NK-92 treated with Interleukin-12 subunit alpha and Interleukin-12 subunit beta, amount 100 ng/mL, for 24 hours (cell line): ENCODE measurements at places on chromosomes 12 and 14.
A peak's percentile ranks its signal among the peaks of the same experiment; 100 is the strongest.

DNA sequence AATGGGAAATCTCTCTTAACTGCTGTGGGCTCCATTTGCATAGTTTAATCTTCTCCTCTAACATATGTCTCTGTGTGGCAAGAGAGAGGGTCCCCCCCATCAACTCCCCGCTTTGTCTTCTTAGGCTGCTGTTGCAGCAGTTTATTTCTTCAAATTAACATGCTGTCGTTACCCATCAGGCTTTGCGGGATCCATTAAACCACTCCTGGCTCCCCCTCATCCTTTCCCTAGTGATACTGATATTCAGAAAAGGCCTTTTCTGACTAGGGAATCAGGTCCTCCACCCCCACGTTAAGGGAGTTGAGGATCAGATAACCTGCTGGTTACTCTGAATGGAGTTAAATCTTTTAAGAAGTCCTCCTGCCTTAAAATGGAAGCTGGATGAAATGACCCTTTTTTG lies 15.2 kb downstream of the GPR84 start:
- DNase-seq: no peak

DNA sequence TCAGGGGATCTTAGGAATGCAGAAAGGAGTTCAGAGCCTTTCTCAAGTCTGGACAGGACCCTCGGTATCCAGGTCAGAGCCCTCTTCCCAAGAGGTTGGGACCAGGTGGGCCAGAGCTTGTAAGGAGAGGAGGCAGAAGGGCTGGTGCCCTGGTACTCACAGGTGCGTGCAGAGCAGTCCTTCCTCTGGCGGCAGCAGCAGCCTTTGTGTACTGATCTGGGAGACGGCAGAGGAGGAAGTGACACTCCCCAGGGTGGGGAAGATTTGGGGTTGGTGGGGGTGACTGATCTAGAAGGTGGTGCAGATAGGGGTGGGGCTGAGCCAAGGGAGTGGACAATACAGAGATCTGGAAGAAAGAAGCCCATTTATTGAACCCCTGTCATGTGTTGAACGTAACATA lies at the start of gene ITGB7:
ITGB7 (minus strand) TSS at position 210 of the 400 bp plus-strand sequence. CDS start 6,808 bp downstream, outside the sequence.
- peak; percentile 67 for DNase-seq

DNA sequence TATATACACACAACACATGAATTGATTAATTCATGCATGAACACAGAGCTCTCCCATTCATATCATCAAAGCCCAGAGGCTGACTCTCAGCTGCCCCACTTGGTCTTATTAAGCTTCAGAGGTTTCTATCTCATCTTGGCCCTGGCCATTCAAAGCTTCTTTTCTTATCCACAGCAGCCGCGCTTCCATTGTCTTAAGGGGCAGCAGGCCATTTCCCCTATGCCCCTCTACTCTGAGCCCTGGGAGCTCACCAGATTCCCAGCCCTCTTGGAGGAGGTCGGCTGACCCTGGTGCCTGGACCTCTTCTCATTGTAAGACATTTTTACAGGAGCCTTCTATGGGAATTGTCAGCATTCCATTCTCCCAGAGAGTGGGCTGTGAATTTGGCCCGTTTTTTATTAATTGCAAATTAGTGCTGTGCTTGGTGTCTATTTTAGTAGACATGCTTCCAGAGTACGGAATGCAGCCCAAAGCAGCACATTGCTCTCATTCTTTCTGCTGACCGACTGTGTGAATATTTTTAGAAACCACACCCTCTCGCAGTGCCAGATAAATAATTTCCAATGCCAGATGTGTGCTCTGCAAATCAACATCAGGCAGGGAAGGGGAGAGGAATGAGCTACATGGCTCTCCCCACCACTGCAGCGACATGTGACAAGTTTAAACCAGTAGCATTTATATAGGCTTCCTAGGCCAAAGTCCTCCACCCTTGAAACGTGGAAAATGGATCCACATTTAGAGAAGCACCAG lies 58.5 kb downstream of the NUAK1 start:
- DNase-seq: no peak

- DNase-seq: no peak
Observed at GRCh38 chr14:36069535-36069900, 107.0 kb downstream of the PTCSC3 start.

DNA sequence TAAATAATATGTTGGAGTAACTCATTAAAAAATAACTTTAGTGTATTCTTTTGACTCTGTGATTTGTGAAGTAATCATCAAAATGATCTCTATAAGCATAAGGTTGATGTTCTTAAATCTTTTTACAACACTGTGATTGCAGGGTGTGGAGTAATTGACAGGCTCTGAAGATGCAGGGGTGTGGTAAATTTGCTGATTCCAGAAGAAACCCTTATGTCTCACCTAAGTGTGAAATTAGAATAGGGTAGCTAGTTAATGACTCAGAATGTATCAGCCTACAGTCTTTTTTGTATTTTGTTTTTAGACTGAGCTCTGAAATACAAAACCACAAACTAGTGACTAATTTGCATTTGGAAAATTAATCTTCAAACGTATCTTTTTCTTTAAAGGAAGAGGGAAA lies 5.9 kb downstream of the PRPF39 start:
- DNase-seq: no peak

DNA sequence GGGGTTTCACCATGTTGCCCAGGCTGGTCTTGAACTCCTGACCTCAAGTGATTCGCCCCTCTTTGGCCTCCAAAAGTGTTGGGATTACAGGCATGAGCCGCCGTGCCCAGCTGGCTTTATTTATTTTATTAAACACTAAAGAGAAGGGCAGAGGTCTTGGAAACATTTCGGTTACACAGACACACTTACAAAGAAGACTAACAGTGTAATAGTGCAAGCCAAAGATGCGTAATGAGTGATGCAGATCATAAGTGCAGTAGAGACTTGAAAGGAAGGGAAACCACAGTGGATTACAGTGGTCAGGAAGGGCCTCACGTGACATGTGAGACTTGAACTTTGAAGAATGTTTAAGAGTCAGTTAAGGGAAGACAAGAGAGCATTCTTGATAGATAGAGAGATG lies 33.9 kb upstream of the CDK17 start:
- no peak for DNase-seq

- DNase-seq: no peak
Observed at GRCh38 chr14:47150267-47150666, 498.7 kb upstream of the RPL10L start.

GRCh38 chr14:91281346-91281745 lies 36.8 kb upstream of the GPR68 start:
- no peak for DNase-seq

DNA sequence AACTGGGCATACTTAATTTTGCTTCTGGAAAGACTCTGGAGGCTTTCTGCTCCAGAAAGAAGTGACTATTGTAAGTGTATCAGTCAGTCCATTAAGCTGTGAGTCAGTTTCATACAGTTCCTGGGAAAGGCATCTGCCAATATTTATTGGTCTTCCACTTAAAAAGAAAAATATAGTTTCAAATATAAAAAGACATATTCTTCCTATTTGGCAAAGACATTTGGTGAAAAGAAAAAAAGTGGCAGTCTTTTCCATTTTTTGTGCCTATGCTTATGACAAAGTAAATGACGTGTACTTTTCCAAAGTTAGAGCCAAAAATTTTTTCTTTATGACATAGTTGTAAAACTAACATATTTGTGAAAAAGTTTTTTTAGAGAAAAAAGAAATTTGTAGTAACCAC lies 12.3 kb downstream of the TMEM30B start:
- DNase-seq: no peak

DNA sequence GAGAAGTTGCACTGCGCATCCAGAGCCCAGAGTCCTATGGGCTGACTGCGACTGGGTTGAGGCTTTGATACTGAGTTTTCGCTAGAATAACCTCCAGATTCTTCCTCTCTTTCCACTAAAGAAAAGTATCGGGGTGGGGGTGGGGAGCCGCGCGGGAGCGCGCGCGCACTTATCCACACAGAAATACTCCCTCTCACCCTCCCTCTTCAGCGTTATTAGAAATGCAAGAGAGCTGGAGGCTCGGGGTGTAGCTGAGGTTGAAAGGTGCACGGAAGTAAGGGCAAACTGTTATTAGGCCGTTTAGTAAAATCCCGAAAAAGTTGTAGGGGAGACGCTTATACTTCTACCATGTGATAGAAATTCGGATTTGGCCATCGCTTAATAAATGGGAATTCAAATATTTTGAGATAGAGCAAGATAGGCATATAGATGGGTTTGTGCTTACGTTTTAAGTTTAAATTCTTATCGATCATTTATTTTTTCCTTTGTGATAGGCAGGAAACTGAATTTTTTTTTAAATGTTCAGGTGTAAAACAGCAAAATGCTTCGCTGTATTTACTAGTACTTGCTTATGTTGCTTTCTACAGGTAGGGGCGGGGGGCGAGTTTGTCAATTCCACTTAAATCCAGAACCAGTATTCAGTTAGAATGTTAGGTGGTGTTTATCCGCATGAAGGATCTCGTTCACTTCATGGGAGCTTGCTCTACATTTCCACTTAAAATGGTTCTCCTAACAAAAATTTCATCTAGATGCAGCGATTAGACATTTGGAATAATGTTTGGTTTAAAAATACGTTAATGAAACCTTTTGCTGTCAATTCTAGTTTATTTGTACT lies 1.1 kb downstream of the ARHGAP5 start:
- no peak for DNase-seq

DNA sequence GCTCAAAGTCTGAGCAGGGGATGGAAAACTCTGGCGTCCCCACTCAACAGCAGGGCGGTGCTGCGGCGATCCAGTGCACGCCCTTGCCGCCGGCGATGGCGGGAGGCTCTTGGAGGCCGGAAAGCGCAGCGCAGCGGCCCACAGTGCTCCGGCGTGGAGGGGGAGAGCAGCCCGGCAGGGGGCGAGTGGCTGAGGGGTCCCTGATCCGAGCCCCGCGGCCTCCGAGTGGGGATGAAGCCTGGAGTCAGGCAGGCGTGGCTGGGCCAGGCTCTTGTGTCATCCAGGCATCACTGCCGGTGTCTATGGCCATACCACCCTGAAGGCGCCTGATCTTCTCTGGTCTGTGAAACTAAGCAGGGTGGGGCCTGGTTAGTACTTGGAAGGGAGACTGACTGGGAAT lies 183.1 kb downstream of the ALG10 start:
- no peak for DNase-seq

GRCh38 chr14:62946221-62946620 lies 99.0 kb downstream of the KCNH5 start:
- DNase-seq: no peak

- DNase-seq: no peak
Observed at GRCh38 chr14:57478050-57478449, 15.6 kb downstream of the CCDC198 start.

DNA sequence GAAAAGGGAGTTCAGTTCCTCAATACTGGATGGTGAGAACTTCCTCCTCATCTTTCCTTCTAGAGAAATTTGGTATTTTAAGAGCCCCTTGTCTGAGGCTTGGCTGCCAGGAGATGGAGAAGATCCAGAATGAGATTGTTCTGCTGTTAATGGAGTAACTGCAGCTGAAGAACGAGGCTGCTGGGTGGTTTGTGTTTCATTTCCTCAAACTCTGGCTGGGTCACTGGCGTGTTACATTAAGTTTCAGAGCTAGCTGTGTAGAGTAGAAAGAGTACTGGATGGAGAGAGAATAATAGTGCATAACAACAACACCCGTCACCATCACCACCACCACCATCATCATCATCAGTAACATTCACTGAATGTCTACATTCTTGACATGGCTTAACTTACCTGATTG lies 325.0 kb upstream of the TBX3 start:
- no peak for DNase-seq

GRCh38 chr14:92954933-92955332 lies 32.0 kb downstream of the CHGA start:
- DNase-seq: no peak

- no peak for DNase-seq
Observed at GRCh38 chr12:117036046-117036445, 63.2 kb downstream of the TESC start.

GRCh38 chr12:80858356-80858755 lies 79.4 kb downstream of the LIN7A start:
- DNase-seq: no peak

DNA sequence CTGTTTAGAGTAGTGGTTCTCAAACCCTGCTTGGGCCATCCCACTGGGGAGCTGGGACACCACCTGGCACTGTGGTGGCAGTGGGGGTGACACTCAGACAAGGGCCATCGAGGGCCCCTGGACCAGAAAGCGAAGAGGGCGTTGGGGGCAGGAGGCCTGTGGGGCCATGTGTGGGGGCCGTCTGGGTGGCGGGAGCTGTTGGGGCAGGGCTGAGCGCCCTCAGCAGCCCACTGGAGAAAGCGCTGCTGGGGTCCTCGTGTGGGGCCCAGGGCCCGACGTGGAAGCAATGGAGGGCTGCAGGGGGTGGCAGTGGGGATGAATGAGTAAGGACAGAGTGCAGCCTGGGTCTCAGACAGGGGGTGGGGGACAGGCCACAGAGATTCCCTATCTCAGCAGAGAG lies 5.9 kb upstream of the ADSS1 start:
- no peak for DNase-seq

- no peak for DNase-seq
Observed at GRCh38 chr12:53624956-53625355, 1.2 kb downstream of the ATF7 start.
